Fibroblast of skin of right quadriceps (primary cell): ENCODE measurements at places on chromosomes 2 and 18.

GRCh38 chr2:121944072-121944831 is 188.8 kb downstream of the TSN start:
- DNase-seq: peak; percentile 91

- peak; percentile 50 for DNase-seq
Measured at GRCh38 chr2:207035875-207036274, 96.6 kb downstream of the CPO start.

- DNase-seq: peak; percentile 74
Measured at GRCh38 chr2:120653046-120653445, 82.6 kb upstream of the GLI2 start.

DNA sequence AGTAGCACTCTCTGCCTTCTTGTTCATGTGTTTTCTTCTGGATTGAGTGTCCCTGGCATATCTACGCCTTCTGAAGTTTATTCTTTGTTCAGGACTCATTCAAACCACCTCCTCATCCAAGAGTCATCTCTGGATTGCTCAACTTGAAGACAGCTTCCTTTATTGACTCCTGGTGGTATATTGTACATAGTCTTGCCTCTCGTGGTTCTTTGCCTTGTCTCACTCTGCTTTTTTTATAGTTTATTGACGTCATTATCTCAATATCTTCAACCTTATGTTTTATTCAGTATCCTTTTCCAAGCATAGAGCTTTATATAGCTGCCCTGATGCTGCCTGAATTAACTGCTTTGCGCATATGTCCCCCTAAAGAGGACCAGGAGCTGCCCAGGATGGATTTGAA is 161.7 kb downstream of the INSIG2 start:
- peak; percentile 88 for DNase-seq

DNA sequence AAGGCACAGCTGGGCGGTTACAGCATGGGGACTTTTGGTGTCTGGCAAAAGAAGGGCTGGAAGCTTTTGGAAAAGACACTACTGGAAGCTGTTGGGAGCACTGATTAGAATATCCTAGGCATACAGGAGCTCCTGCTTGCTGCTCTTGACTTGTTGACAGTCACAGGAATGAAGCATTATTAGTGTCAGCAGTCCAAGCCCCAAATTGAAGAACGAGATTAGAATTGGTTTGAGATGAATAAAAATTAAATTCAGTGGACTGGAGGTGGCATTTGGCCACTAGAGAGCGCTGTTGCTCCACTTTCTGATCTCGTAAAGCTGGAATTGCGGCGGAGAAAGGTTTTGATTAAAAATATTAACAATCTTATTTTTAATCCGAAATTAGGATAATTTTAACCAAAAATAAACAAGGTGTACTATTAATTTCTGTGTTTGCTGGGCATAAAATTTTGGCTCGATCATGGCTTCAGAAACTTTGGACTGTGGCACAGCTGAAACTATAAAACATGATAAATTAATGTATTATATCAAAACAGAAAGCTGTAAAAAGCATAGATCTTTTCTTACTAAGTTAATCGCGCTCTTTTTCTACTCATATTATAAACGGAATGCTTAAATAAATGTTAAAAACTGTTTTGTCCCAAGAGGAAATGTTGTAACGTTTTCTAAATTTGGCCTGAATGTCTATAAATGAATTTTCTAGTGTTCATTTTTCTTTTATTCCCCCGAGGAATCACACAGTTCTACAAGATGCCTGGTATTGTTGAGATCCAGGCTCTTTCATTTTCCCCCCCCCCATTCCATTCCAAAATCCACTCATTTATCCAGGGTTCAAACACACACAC is 2.4 kb upstream of the HOXD8 start:
- peak; percentile 75 for DNase-seq

DNA sequence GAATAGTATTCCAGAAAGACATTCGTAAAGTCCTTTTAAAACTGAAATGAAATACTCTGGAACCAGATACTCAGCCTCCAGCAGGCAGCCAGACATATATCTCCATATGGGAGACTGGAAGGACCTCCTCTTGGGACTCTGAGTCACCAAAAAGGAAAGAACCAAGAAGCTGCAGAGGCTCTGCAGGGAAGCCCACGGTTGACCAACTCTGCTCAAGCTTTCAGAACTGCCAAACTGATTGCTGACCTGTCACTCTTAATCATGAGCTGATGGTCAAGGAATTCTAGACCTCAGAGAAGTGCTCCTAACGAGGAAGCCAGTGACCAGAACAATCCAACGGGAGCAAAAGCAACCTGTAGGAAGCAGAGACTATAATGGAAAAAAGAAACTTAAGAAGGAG is 434.7 kb downstream of the EIPR1 start:
- DNase-seq: no peak

DNA sequence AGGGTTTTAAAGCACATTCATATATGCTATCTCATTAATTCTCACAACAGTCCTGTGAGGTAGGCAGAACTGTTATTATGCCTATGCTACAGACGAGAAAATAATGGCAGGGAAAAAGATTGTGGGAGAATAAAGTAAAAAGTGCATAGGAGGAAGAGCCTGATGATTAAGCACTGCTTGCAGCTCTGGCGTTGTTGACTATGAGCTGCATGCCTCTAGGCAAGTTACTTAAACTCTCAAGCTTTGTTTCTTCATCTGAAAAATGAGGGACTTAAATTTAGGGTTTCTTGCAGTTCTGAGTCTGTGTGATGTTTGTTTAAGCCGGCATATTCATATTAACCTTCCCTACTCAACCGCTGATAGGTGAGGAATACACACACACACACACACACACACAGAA is 51.6 kb upstream of the RAPH1 start:
- DNase-seq: no peak

DNA sequence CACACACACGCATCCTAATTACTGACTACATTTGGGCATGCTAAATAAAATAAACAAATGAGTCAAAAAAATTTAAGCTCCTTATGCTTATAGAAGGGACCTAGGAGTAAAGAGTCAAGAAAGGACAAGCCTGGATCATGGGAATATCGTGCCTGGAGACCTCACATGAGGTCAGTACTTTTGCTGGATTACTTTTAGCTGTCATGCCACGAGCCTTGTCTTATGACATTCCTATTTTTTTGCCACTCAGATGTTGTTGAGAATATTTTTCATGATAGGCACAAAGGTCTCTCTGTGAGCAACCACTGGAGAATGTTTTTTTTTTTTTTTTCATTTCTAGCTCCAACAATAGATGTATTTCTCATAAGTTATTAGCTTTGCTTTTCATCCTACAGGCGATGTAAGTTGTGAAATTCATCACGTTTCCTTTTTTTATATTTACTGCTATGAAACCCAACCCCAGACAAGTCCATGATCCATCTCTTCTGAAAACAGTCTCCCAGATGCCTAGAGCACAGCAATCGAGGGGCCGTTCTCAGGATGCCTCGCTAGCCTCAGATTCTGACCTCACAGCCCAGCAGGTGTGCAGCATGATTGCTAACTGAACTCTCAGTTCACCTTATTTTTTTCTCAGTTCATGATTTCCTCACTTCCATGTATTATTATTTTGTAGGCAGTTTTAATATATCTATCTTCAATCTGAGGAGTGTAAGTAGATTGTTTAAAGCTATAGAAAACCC is 464.5 kb downstream of the IRS1 start:
- peak; percentile 44 for DNase-seq

GRCh38 chr2:109466674-109467575 is 146.8 kb downstream of the SEPTIN10 start:
- peak; percentile 51 for DNase-seq

DNA sequence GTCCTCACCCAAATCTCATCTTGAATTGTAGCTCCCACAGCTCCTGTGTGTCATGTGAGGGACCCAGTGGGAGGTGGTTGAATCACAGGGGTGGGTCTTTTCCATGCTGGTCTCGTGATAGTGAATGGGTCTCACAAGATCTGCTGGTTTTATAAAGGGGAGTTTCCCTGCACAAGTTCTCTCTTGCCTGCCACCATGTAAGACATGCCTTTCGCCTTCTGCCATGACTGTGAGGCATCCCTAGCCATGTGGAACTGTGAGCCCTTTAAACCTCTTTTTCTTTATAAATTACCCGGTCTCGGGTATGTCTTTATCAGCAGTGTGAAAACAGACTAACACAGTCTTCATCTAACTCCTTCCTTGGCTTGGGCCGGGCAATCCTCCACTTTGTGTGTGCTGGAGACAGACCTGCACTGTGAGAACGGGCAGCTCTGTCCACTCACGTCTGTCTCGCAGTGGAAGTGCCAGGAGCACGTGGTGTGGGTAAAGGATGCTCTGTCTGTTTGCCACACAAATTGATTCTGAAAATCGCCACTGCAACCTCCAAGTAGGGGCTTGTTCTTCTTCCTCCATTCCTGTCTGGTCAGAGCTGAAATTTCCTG is 47.6 kb upstream of the OTOS start:
- DNase-seq: no peak

- DNase-seq: peak; percentile 97
Measured at GRCh38 chr18:9136315-9137155, at the start of gene ANKRD12. Gene ANKRD12 (plus strand): TSS chr18:9136781. CDS start chr18:9182433, 45,652 bp downstream.

GRCh38 chr2:62586981-62587380 is 81.0 kb upstream of the TMEM17 start:
- peak; percentile 48 for DNase-seq

DNA sequence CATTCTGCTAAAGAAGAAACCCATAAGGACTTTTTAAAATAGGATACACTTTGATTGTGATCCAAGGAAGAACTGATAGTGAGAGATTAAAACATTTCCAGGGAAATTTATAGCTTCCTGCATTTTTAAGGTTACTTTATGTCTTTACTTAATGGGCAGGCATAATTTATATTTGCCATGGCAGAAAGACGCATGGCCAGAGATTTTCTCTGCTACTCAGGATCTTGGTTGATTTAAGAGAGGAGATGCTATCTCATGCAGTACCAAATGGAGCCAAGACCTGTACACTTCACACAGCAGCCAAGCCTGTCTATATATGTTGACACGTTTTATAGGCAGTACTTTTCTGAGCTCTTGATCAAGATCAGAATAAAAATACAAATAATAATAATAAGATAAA is 60.9 kb upstream of the NT5C1B start:
- peak; percentile 44 for DNase-seq

GRCh38 chr2:232113821-232114220 is 152.3 kb downstream of the DIS3L2 start:
- peak; percentile 17 for DNase-seq

- no peak for DNase-seq
Measured at GRCh38 chr2:105917688-105918087, 173.0 kb downstream of the NCK2 start.

DNA sequence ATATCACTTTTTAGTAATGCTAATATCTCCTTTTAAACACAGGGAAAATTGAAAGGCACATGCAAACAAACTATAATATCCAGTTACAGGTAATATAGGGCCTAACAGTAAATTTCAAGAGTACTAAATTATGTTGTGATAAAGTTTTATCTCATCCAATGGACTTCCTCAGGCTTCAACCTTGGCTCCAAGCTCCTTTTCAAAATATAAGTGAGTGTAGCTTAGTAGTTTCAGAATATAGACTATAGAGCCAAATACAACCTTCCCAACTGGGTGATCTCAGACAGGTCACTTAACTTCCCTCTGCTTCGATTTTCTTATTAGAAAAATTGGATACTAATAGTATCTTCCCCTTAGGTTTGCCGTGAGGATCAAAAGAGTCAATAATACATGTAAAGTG is 93.5 kb upstream of the PARD3B start:
- no peak for DNase-seq

DNA sequence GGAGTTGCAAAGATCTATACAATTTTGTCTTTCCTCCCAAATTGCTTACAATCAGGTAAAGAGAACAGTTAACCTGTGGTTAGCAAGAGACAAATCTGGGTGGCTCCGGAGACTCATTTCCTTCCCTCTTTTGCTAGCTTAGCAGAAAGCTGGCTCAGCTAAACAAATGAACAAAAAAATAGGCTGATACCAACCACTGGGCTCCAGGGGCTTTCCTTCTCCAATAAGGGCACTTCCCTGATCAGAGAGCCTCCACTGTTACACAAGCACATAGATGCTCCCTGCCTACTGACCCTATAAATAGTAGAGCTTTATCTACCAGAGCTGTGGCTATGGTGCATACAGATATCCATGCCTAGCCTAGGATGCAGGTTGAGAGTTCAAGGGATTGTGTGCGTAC is 90.1 kb upstream of the ARL5A start:
- DNase-seq: no peak

GRCh38 chr2:2243666-2244065 is 87.4 kb downstream of the MYT1L start:
- DNase-seq: no peak

GRCh38 chr2:151972241-151973012 is 126.4 kb downstream of the CACNB4 start:
- no peak for DNase-seq

DNA sequence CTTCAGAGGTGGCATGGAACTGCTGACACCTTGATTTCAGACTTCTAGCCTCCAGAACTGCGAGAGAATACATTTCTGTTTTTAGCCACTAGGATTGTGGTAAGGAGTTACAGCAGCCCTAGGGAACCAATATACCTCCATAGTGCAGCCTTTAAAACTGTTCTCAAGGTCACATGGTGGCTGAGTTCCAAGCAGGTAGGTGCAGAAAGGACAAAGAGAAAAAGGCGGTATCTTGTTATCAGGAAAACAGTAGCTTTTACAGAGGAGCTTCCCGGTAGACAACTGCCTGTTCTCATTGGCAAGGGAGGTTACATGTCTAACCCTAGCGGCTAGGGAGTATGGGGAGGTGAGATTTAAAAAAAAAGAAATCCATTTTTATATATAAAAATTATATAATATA is 96.2 kb upstream of the BCL2L11 start:
- no peak for DNase-seq

- no peak for DNase-seq
Measured at GRCh38 chr18:9750606-9751304, 42.7 kb downstream of the RAB31 start.

DNA sequence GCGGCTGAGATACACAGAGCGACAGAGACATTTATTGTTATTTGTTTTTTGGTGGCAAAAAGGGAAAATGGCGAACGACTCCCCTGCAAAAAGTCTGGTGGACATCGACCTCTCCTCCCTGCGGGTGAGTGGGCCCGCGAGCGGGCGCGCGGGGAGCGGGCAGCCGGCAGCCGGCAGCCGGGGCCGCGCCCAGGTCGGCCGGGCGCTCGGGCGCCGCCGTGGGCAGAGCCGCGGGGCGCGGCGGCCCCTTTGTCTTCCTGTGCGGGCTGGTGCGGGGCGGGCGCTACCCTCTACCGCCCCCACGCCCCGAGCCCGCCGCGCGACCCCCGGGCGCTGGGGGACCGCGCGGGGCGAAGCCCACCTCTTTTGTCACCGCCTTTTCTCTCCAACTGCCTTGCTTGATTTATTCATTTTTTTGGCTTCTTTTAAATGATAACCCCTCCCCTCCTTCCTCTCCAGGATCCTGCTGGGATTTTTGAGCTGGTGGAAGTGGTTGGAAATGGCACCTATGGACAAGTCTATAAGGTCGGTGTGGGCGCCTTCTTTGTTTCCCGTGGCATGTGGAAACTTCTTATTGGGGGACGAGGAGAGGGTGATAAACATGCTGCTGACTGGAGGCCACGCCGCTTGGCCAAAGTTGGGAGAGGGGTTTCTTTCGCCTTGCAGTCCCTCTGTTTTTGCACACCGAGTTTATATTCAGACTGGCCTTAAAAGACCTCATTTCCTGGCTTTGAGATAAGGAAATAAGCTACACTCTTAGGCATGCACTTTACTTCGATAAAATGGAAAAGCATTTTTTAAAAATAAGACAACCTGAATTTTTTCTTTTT is 722 bp downstream of the MAP4K4 start:
- peak; percentile 23 for DNase-seq
